GM10248 (cell line): ENCODE measurements at places on chromosomes 2 and 18.

- DNase-seq: no peak
These were observed 10.0 kb downstream of the ATOH8 start for GRCh38 chr2:85763831-85764230.

- no peak for DNase-seq
These were observed 30.3 kb downstream of the TANC1 start for GRCh38 chr2:158998551-158999248.

DNA sequence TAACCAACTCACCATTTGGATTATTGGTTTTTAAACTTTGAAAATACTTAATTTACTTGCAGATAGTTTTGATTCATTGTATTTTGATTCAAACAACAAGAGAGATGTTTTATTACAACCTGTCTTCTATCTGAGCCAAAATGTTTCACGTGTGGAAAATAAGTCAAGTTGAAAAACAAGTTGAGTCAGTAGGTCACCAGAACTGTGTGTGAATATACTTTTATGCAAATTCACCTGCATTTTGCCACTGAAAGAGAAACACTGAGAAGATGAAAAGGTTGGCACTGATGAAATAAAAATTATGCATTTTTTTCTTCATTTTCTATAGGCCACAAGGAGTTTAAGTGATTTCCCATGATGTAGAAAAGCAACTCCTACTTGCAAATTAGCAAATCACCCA, 68.3 kb downstream of the ICOS start:
- DNase-seq: no peak

DNA sequence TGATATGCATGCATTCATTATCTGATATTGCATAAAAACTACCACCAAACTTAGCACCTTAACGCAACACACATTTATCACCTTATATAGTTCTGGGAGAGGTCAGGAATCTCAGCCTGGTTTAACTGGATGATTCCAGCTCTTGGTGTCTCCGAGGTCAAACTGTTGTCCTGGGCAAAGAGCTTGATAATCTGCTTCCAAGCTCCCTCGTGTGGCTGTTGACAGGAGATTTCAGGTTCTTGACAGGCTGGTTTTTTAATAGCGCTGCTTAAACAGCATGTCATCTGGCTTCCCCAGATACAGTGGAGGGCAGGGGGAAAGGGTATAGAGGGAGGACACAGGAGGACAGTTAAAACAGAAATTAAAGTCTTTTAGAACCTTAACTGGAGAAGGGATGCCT, 785.0 kb downstream of the CNTNAP5 start:
- no peak for DNase-seq

- no peak for DNase-seq
These were observed 100.6 kb downstream of the NRP2 start for GRCh38 chr2:205782941-205783340.

DNA sequence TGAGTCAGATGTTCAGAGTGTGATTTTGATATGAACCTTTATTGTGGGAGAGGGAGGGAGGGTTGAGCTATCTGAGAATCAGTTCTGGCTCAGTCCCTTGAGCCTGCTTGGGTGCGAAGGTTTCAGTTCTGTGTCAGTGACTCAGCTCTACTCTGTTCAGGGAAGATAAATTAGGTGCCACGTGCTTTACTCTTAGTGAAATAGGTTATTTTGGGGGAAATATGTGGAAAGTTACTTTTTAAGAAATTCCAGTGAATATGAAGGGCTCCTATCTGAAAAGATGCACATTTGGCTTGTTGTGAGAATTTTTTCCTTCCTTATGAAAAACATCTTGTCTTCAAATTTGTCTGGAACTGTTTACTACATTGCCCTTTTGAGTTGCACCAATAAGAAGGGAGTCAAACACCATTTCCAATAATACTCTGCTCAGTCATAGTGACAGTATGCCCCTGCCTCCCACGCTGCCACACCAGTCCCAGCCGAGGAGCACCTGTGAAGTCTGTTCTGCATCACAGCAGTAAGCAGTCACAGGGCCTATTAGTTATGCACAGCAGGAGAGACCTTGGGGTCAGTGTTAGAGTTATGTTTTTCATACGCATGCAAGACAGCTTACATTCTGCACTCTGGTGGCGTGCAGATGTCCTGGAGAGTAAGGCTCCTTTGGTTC, 32.8 kb upstream of the DNAH7 start:
- DNase-seq: peak; percentile 69

GRCh38 chr2:136104977-136105376, 13.0 kb downstream of the CXCR4 start:
- no peak for DNase-seq
